Kidney (tissue), 22 donors: ENCODE measurements at places on chromosomes 3 and 15. TPM values are rescaled to one million over a fixed set of nuclear protein-coding genes. Genes with fewer than 3 reads are reported as not detected.

GRCh38 chr3:81643721-81644120, 117.7 kb downstream of the GBE1 start:
- no peaks in the 10 kb centered on the region for H3K36me3 ChIP-seq
- H3K27me3 ChIP-seq: no peaks in the 10 kb centered on the region
- no peaks in the 10 kb centered on the region for H3K4me1 ChIP-seq
- H3K27ac ChIP-seq: no peak overlapping the region
- no peak for DNase-seq

GRCh38 chr3:197561926-197562325, 6.2 kb upstream of the BDH1 start:
- no peak overlapping the region for H3K4me3 ChIP-seq
- no peaks in the 10 kb centered on the region for H3K27me3 ChIP-seq
- no peak for DNase-seq
- H3K27ac ChIP-seq: no peak overlapping the region

- H3K4me3 ChIP-seq: no peak overlapping the region
- no peaks in the 10 kb centered on the region for H3K4me1 ChIP-seq
- DNase-seq: no peak
Observed at GRCh38 chr3:122555275-122556071, 8.6 kb downstream of the PARP9 start.

LTK gene
- 0.91 TPM for total RNA-seq
